Suppressor macrophage treated with lipopolysaccharide for 1 hour (primary cell): ENCODE measurements at places on chromosomes 13 and 19.

GRCh38 chr13:95708811-95709500, 32.0 kb downstream of the DNAJC3 start:
- DNase-seq, result no peak

DNA sequence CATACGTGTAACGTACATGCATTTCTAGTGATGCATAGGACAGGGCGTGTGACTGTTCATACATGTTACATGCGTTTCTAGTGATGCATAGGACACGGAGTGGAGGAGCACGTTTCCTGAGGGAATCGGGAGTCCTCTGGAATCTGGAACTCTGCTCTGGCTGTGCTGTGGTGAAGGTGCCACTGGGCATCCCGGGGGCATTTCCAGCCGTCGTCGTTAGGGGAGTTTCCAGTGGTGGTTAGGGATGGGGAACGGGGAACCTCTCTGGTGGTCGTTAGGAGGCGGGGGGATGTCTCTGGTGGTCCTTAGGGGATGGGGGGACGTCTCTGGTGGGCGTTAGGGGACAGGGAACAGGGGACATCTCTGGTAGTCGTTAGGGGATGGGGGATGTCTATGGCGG, 209.6 kb upstream of the SOX1 start:
- DNase-seq, result no peak

DNA sequence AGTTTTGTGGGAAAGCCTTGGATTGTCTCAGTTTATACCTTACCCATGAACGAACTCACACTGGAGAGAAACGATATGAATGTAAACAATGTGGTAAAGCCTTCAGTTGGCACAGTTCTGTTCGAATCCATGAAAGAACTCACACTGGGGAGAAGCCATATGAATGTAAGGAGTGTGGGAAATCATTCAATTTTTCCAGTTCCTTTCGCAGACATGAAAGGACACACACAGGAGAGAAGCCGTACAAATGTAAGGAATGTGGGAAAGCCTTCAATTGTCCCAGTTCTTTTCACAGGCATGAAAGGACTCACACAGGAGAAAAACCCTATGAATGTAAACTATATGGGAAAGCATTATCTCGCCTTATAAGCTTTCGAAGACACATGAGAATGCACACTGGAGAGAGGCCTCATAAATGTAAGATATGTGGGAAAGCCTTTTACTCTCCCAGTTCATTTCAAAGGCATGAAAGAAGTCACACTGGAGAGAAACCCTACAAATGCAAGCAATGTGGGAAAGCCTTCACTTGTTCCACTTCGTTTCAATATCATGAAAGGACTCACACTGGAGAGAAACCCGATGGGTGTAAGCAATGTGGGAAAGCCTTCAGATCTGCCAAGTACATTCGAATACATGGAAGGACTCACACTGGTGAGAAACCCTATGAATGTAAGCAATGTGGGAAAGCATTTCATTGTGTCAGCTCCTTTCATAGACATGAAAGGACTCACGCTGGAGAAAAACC, 7.5 kb upstream of the ZNF440 start:
- no peak for DNase-seq

GRCh38 chr19:17036640-17037039, 10.0 kb upstream of the CPAMD8 start:
- no peak for DNase-seq

- DNase-seq, result peak; percentile 76
Measured at GRCh38 chr19:28475525-28475924, 737.4 kb downstream of the UQCRFS1 start.

GRCh38 chr13:48112896-48113755, 18.2 kb upstream of the MED4 start:
- peak; percentile 5 for DNase-seq

DNA sequence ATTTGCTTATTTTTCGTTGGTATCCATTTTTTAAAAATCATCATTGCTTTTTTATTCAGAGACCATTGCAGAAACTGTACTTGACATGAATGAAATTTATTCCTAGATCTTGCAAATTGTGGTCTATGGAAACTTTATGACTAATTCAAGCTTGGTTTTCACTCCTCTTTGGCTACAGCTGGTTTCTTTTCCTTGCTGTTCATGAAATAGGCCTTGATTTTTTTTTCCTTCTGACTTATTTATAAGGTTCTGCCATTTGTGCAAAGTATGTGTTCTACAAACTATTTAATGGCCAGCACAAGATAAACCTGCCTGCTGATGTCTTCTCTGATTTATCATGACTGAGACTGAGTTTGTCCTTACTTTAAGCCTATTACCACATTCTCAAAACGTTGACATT, 764.0 kb upstream of the SLITRK5 start:
- no peak for DNase-seq

- DNase-seq, result no peak
Measured at GRCh38 chr19:31803835-31804446, 454.7 kb upstream of the TSHZ3 start.

DNA sequence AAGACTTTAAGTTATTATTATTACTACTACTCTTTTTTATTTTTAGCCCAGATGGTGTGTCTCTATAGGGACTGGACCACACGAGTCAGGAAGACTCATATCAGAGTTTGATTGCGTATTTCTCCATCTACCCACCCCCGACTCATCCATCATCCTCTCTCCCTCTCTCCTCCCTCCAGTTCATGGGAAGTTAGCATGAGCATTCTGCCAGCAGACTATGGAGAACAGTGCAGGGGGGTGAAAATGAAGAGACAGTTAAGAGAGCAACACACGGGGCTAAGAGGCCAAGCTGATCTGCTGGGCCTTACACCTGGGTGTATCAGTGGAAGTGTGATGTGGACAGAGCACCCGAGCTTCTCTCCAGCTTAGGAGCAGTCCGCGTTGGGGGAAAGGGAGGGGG, 95.0 kb downstream of the UQCRFS1 start:
- no peak for DNase-seq

DNA sequence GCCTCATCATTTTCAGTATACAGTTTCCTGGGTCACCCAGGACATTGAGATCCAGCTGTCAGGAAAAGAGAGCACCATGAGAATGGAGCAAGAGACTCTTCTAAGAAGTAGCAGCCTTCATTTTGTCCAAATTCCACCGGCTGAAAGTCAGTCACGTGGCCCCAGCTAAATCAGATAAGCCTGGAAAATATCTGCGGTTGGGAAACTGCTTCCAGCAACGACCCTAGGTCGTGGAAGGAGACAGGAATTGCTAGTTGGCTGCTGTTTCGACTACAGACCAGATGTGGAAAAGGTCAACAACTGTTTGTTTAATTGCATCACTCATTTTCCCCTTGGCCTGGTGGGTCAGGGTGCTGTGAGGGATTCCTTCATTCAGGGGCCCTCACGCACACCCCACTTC, 107.0 kb downstream of the ZNF536 start:
- DNase-seq, result no peak

DNA sequence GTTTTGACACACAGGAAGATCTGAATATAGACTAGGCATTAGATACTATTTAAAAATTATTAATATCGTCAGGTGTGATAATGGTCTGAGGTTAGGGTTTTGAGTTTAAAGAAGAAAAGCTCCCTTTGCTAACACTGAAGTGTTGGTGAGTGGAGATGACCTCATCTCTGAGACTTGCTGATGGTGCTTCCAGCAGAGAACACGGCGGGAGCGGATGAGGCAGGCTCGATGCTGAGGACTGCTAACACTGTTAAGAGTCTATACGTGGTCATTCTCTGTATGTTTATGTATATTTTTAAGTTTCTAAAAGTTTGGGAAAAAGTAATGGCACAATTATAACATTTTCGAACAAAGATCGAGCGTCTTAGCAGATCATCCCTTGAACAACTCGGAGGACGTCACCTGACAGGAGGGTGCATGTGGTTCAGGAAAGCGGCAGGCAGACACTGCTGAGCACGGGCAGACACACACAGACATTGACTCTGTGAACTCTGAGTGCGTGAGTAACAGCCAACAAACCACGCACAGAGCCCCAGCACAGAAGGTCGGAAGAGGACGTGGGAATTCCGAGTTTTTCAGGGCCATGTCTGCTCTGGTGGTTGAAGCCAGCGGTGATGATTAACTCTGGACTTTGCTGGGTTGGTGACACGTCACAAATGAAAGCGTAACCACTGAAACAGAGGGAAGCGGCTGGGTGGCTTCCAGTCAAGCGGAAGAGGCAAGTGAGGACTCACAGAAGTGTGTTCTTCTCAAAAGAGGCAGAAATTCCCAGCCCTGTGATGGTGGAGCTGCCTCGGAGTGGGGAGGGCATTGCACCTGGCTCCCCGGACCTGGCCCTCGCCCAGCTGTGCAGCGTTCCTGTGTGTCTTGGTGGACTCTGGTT, 91.9 kb upstream of the TEX29 start:
- DNase-seq, result no peak

DNA sequence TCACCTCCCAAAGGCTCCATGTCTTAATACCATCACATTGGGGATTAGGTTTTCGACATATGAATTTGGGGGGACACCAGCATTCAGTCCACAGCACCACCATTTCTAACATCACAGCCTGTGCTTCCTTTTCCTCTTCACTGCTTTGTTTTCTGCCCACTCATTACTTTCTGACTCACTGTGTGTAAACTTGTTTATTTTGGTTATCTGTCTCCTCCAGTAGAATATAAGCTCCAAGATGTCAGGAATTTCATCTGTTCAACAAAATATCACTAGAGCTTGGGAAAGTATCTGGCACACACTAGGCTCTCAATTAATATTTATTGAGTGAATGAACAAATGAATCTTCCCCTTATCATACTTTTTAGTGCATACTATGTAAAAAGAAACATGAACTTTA, 152.0 kb downstream of the NUFIP1 start:
- peak; percentile 30 for DNase-seq

DNA sequence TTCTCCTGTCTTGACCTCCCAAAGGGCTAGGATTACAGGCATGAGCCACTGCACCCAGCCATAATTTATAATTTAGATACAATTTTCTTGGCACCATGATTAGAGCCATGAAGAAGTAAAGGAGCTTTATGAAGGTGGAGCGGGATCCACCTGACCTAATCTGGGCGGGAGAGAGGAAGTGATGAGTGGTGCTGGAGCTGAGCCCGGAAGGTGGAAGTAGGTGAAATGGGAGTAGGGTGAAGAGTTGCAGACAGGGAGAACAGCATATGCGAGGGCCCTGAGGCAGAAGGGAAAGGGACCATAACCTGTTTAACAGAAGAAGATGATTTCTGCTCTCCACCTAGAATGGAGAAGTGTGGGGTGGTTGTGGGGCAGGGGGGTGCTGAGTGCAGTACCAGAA, 4.2 kb downstream of the BLOC1S3 start:
- DNase-seq, result no peak

- DNase-seq, result peak; percentile 94
Measured at GRCh38 chr19:12884926-12885748, 1.9 kb downstream of the KLF1 start.

GRCh38 chr19:49957262-49957915, 3.6 kb downstream of the SIGLEC11 start:
- DNase-seq, result no peak

GRCh38 chr13:44455769-44456168, 82.1 kb downstream of the SERP2 start:
- DNase-seq, result no peak

- no peak for DNase-seq
Measured at GRCh38 chr13:53101883-53102282, 73.3 kb downstream of the OLFM4 start.

DNA sequence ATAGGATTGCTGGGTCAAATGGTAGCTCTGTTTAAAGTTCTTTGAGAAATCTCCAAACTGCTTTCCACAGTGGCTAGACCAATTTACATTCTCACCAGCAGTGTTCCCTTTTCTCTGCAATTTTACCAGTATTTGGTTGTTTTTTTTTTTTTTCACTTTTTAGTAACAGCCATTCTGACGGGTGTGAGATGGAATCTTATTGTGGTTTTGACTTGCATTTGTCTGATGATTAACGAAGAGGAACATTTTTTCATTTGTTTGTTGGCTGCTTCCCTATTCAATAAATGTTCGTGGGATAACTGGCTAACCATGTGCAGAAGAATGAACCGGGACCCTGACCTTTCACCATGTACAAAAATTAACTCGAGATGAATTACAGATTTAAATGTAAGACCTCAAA, 31.2 kb downstream of the CYP4F2 start:
- no peak for DNase-seq

- peak; percentile 56 for DNase-seq
Measured at GRCh38 chr19:18519962-18520847, 1.7 kb downstream of the ELL start.

DNA sequence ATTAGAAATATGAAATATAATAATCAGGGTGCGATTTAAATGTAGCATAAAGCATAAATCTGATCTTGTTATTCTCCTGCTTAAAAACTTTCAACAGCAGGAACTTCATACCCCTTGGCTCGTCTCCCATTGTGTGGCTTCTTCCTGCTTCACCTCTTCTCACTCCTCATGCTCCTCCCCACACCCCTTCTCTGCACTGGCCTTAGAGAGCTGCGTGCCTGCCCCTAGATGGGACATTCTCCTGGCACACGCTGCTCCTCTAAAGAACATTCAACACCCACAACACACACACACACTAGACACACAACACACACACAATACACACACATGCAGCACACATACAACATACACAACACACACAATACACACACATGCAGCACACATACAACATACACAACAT, 104.6 kb upstream of the RAP2A start:
- DNase-seq, result no peak

- no peak for DNase-seq
Measured at GRCh38 chr19:28221736-28222135, 991.2 kb downstream of the UQCRFS1 start.

DNA sequence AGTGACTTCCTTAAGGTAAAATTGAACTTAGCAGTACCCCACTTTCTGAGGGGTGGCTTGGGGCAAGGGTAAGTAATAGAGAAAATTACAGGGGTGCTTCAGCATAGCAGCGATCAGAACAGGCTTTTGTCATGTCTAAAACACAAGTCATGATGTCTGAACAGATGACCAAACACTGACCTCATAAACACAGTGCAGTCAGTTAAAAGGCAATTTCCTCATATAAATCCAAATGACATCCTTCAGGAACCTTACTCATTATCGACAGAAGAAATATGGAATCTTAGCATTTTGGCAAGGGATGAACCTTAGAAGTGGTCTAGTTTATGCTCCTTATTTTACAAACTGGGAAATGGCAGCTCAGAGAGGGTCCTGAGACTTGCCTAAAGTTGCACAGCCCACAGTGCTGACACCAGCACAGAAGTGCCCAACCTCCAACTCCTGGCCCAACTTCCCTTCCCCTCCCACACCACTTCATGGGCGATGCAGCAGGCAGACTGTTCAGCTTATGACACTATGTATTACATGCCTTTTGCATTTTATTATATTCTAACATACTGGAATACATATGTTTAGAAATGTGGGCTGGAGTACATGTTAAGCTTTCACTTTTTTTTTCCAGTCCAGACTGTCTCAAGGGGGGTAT, 3.6 kb downstream of the GJA3 start:
- DNase-seq, result peak; percentile 76
